ENCODE measurements at places on chromosomes 6 and 20. TPM values are rescaled to one million over a fixed set of nuclear protein-coding genes. Genes with fewer than 3 reads are reported as not detected.

Gene ZBTB2
- 12.5 TPM for total RNA-seq

GRCh38 chr20:41052742-41053419, 24.3 kb downstream of the TOP1 start:
- no peak for DNase-seq

GRCh38 chr6:31467151-31467550, 30.8 kb upstream of the MICB start:
- no peak for DNase-seq

Gene ADGB
- total RNA-seq, result not detected

Gene PTCRA
- not detected for total RNA-seq

DNA sequence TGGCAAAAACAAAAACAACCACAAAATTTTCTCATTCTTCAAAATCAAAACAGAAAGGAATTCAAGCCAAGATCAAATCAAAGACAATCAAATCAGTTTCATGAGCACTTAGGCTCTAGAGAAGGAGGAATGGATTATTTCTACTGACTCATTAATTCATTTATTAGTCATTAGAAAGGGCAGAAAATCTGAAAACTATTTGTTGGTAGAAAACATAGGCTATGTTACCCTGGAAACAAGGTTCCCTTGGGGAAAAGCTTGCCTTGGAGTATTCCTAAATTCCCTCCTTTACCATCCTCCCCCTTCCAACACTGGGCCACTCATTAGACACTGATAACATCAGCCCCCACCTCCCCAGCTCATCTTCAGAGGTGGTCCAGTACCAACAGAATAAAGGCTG, 17.5 kb downstream of the KIF16B start:
- DNase-seq, result no peak

Gene TMEM170B
- total RNA-seq, result 1.0 TPM

- no peak for DNase-seq
These were observed 45.6 kb downstream of the LRRN4 start for GRCh38 chr20:6008254-6008653.
